ENCODE measurements at places on chromosomes 11 and 22. TPM values are rescaled to one million over a fixed set of nuclear protein-coding genes. Genes with fewer than 3 reads are reported as not detected.

DNA sequence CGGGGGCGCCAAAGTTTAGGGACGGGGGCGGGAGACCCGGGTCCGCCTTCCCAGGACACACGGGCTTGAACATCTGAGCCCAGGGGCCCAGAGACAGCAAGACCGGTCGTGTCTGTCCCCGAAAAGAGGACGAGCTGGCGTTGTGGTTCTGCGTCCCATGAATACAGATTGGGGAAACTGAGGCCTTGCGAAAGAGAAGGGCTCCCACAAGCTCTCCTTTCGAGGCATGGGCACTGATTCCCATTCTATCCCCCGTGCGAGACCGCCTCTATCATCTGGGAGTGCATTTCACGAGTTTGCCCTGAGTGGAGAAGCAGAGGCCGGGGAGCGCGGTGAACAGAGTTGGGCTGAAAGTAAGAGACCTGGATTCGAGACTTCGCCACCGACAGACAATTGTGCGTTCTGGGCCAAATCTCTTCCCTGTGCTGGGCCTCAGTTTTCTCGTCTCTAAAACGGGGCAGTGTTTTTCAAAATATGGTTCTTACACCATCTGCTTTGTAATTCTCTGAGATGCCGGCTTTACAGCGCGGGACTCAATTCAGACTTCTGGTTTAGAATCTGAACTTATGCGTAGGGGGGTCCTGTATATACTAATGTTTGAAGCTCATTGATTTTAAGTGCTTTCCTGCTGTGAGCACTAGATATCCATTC lies 471 bp downstream of the RNF185 start:
- H3K27ac ChIP-seq = peak overlapping the region; percentile 86
- H3K27me3 ChIP-seq = no peaks in the 10 kb centered on the region
- peaks cover 3% of the 10 kb centered on the region for H3K4me1 ChIP-seq
- peak overlapping the region; percentile 91 for H3K4me3 ChIP-seq
- DNase-seq = no peak

DNA sequence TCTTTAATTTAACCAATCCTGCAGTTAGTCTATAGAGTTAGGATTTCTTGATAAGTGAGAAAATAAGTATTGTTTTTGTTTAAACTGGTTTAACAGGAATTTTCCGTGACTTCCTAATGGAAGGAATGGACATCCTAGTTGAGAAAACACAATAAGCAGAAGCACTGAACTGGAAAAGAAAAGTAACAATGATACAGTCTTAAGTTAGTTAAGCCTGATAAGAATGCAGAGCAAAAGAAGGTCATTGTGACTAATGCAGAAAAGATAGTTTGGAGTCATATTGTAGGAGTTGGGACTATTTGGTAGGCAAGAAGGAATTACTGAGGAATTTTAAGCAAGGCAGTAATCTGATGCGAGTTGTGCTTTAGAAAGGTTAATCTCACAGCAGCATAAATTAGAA lies 11.7 kb downstream of the RNF141 start:
- H3K4me3 ChIP-seq = no peak overlapping the region
- no peaks in the 10 kb centered on the region for H3K27me3 ChIP-seq
- no peaks in the 10 kb centered on the region for H3K4me1 ChIP-seq

DNA sequence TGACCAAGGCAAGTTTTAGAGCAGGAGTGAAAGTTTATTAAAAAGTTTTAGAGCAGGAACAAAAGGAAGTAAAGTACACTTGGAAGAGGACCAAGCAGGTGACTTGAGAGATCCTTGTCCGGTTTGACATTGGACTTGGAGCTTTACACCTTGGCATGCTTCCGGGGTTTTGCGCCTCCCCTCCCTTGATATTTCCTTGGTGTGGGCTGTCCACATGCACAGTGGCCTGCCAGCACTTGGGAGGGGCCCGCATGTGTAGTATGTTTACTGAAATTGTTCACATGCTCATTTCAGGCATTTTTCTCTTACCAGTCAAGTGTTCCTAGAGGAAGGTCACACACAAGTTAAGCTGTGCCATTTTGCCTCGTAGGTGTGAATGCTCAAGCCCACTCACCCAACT lies 19.0 kb upstream of the THRSP start:
- no peak for DNase-seq
- H3K36me3 ChIP-seq = no peaks in the 10 kb centered on the region
- no peak overlapping the region for H3K4me3 ChIP-seq
- no peak overlapping the region for H3K27ac ChIP-seq

GRCh38 chr11:101914341-101914737 lies 471 bp upstream of the CEP126 start:
- H3K36me3 ChIP-seq = no peaks in the 10 kb centered on the region
- peak overlapping the region; percentile 94 for H3K27ac ChIP-seq
- no peaks in the 10 kb centered on the region for H3K27me3 ChIP-seq
- DNase-seq = no peak

- no peaks in the 10 kb centered on the region for H3K36me3 ChIP-seq
- DNase-seq = no peak
- H3K27me3 ChIP-seq = no peaks in the 10 kb centered on the region
These were observed 54.4 kb upstream of the SYN3 start for GRCh38 chr22:33112580-33112979.

GRCh38 chr11:113505046-113505445 lies 29.8 kb upstream of the DRD2 start:
- H3K27ac ChIP-seq = no peak overlapping the region
- no peak for DNase-seq
- no peaks in the 10 kb centered on the region for H3K36me3 ChIP-seq
- peaks cover 2% of the 10 kb centered on the region for H3K27me3 ChIP-seq
- H3K4me1 ChIP-seq = no peaks in the 10 kb centered on the region

- peak overlapping the region; percentile 54 for H3K27ac ChIP-seq
- peak overlapping the region; percentile 8 for H3K4me3 ChIP-seq
- H3K27me3 ChIP-seq = no peaks in the 10 kb centered on the region
- no peak for DNase-seq
- no peaks in the 10 kb centered on the region for H3K36me3 ChIP-seq
These were observed 2.0 kb upstream of the MAPK11 start for GRCh38 chr22:50272044-50272802.

The NXPE2 gene
- total RNA-seq = not detected

The HSPB2 gene
- total RNA-seq = not detected

The CBLIF gene
- total RNA-seq = not detected

The CCDC89 gene
- total RNA-seq = 1.7 TPM

- no peak overlapping the region for H3K27ac ChIP-seq
- H3K4me1 ChIP-seq = no peaks in the 10 kb centered on the region
- no peak overlapping the region for H3K4me3 ChIP-seq
- DNase-seq = no peak
These were observed 67.3 kb downstream of the RSF1 start for GRCh38 chr11:77753230-77753629.

GRCh38 chr11:69364921-69365320 lies 71.0 kb downstream of the MYEOV start:
- H3K27ac ChIP-seq = peak overlapping the region; percentile 66
- H3K36me3 ChIP-seq = no peaks in the 10 kb centered on the region
- H3K4me1 ChIP-seq = peaks cover 39% of the 10 kb centered on the region
- DNase-seq = no peak

- H3K36me3 ChIP-seq = no peaks in the 10 kb centered on the region
- H3K27me3 ChIP-seq = no peaks in the 10 kb centered on the region
- no peak overlapping the region for H3K27ac ChIP-seq
- no peak overlapping the region for H3K4me3 ChIP-seq
- no peak for DNase-seq
These were observed 13.9 kb downstream of the PHF21A start for GRCh38 chr11:46107408-46107718.

GRCh38 chr11:93700830-93701229 lies 39.3 kb downstream of the CEP295 start:
- no peaks in the 10 kb centered on the region for H3K4me1 ChIP-seq
- H3K27ac ChIP-seq = no peak overlapping the region
- DNase-seq = no peak
- H3K4me3 ChIP-seq = no peak overlapping the region
- no peaks in the 10 kb centered on the region for H3K27me3 ChIP-seq

DNA sequence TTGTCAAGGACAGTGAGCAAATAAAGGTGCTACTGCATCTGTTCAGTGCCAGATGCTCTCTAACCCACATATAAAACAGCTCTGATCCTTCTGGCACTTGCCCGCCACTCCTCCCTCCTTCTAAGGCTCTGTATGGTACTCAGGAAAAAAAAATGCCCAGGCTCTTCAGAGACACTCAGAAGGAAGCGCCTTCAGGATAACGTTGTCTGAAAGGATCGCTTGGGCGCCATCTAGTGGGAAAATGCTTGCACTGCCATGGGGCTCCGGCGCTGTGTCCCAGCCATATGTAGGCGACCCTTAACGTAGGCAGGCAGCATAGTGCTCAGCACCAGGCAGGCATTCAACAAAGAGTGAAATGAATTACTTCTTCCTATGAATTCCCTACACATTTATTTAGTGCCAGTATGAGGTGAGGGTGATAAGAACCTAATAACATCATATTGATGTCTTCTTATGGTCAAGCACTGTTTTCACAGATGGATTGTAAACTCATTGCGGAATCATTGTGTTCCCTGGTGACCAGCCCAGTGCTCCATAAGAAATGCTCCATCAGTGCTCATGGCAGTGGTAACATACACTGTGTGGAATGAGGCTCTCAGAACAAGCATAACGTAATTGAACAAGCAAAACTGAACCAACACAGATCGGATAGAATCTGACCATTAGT lies 39.6 kb downstream of the PAMR1 start:
- peaks cover 19% of the 10 kb centered on the region for H3K27me3 ChIP-seq
- DNase-seq = peak; percentile 48
- no peak overlapping the region for H3K27ac ChIP-seq
- H3K4me1 ChIP-seq = no peaks in the 10 kb centered on the region
- no peak overlapping the region for H3K4me3 ChIP-seq
- H3K36me3 ChIP-seq = no peaks in the 10 kb centered on the region

The CDC42EP1 gene
- total RNA-seq = 62.5 TPM

DNA sequence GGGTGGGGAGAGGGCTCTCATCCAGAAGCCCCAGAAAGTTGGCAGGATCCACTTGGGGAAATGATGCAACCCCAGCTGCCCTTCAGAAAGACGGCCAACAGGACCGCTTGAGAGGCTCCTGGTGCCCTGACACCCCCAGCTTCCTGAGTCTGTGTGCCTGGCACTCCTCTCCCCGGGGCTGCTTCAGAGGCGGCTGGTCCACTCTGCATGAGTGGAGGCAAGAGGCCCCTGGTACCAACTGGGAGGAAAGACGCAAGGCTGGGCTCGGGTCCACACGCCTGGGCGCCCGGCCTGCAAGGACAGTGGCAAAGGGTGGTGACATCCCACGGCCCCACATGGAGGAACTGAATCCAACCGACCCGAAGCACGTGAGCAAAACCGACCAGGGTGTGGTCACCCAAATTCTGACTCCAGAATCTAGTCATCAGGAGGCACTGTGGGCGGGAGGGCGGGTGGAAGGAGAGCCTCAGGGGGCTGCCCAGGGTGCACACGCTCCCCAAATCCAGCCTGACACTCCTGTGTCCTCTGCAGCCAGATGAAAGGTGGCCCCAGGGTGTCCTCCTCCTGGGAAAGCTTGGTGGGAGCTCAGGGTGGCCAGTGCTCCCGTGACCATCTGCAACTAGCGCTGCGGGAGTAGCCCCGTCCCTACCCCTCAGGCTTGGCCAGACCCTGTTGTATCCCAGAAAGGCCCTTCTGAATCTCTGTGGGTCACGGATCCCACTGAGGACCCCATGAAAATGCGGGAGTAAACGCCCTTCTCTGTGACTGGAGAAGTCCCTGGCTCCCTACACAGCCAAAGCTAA lies 3.7 kb downstream of the RNH1 start:
- peaks cover 10% of the 10 kb centered on the region for H3K36me3 ChIP-seq
- no peak for DNase-seq
- H3K4me3 ChIP-seq = no peak overlapping the region
- peaks cover 24% of the 10 kb centered on the region for H3K4me1 ChIP-seq
- peak overlapping the region; percentile 76 for H3K27ac ChIP-seq

GRCh38 chr11:134019500-134019899 lies 49.4 kb upstream of the JAM3 start:
- no peak for DNase-seq
- H3K4me3 ChIP-seq = no peak overlapping the region
- no peaks in the 10 kb centered on the region for H3K36me3 ChIP-seq
- H3K27me3 ChIP-seq = peaks cover 36% of the 10 kb centered on the region
- H3K27ac ChIP-seq = no peak overlapping the region
- H3K4me1 ChIP-seq = no peaks in the 10 kb centered on the region

DNA sequence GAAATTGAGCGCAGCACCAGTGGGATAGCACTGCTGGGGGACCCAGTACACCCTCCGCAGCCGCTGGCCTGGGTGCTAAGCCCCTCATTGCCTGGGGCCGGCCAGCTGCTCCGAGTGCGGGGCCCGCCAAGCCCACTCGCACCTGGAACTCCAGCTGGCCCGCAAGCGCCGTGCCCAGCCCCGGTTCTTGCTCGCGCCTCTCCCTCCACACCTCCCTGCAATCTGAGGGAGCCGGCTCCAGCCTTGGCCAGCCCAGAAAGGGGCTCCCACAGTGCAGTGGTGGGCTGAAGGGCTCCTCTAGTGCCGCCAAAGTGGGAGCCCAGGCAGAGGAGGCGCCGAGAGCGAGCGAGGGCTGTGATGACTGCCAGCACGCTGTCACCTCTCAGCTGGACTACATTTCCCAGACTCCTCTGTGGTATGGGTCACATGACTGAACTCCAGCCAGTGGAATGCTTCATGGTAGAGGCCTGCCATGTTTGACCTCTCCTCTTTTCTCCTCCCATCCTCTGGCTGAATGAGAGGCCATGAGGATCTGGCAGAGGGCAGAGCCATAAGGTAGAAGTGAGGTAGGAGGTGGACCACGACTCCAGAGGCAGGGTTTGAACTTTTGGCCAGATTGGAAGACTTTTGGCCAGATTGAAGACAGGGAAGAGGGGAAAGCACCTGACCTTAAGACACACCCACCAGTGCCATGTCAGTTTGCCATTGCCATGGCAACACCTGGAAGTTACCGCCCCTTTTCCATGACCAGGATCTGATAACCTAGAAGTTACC lies 6.2 kb downstream of the MRGPRD start:
- no peak overlapping the region for H3K27ac ChIP-seq

The RASGRP2 gene
- total RNA-seq = 3.7 TPM

DNA sequence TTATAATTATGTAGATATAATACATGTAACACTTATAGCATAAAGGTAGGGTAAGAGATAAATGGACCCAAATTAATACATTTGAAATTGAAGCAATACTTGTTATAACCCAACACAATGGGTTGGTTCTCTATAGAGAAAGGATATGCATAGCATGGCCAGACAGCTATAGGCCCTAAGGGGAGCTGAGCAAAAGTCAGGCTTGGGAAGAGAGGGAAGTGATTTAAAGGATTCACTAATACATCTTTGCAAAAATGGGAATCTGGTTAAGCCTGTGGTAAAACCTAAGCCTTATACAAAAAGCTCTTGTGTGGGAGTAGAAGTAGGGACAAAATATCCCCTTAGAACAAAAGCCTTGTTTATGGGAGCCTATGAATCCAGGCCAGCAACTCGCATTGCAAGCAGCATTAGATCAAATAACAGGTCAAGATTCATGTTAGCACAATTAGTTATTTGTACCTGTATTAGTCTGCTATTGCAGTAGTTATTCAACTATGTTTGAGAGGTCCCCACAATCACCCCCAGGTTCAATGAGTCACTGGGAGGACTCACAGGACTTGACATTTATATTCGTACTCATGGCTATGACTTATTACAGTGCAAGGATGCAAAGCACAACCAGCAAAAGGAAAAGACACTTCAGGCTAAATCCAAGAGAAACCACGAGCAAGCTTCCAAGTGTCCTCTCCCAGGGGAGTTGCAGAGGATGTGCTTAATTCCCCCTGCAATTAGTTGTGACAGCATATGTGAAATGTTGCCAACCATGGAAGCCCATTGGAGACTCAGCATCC lies 144.7 kb upstream of the LMO1 start:
- H3K4me3 ChIP-seq = no peak overlapping the region
- no peaks in the 10 kb centered on the region for H3K27me3 ChIP-seq
- no peaks in the 10 kb centered on the region for H3K36me3 ChIP-seq
- DNase-seq = no peak
- H3K27ac ChIP-seq = no peak overlapping the region
- no peaks in the 10 kb centered on the region for H3K4me1 ChIP-seq

- no peak for DNase-seq
- H3K27me3 ChIP-seq = no peaks in the 10 kb centered on the region
- H3K27ac ChIP-seq = no peak overlapping the region
- H3K4me1 ChIP-seq = peaks cover 17% of the 10 kb centered on the region
- no peak overlapping the region for H3K4me3 ChIP-seq
These were observed 105.5 kb downstream of the MICAL3 start for GRCh38 chr22:17918840-17919239.
